ENCODE measurements at places on chromosomes 16 and 17. TPM values are rescaled to one million over a fixed set of nuclear protein-coding genes. Genes with fewer than 3 reads are reported as not detected.

GRIN2C gene
- total RNA-seq: 0.19 TPM

RUNDC3A gene
- total RNA-seq: 0.54 TPM

MRPL12 gene
- total RNA-seq: 14.1 TPM

CAPNS2 gene
- 1.5 TPM for total RNA-seq

KRT39 gene
- not detected for total RNA-seq

OSGIN1 gene
- total RNA-seq: 1.1 TPM

SIRT7 gene
- 18.5 TPM for total RNA-seq

MPV17L gene
- 0.09 TPM for total RNA-seq

ABCC12 gene
- not detected for total RNA-seq

WSCD1 gene
- 71.0 TPM for total RNA-seq

PPM1E gene
- not detected for total RNA-seq

CCL8 gene
- total RNA-seq: not detected

WNK4 gene
- total RNA-seq: 8.1 TPM

LLGL2 gene
- total RNA-seq: 2.8 TPM

ITGAD gene
- not detected for total RNA-seq

GLIS2 gene
- 1.8 TPM for total RNA-seq

RASL10B gene
- total RNA-seq: 0.19 TPM

All from endothelial cell of coronary artery (primary cell).